ENCODE measurements at places on chromosomes 6 and 20.
A peak's percentile ranks its signal among the peaks of the same experiment; 100 is the strongest.

DNA sequence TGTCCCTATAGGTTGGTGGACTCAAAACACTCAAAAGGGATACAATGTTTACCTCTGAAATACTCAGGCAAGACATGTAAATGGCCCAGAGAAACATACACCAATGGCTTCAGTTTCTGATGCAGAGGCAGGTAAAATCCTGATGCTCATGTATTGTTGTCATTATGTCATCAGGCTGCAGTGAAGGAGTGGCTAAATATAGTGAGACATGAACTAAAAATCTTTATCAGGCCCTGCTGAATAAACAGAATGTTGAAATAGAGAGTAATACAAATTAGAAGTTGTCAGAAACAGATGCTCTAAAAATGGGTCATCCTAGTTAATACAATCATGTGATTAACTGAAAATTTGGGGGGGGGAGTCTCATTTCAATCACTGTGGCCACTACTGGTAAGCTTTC is 20.4 kb downstream of the PTPRK start:
- no peak for DNase-seq

- DNase-seq = peak; percentile 33
Observed at GRCh38 chr6:134111062-134111677, 58.7 kb upstream of the SLC2A12 start.

GRCh38 chr20:44720997-44721784 is 6.0 kb downstream of the CCN5 start:
- DNase-seq = no peak

- DNase-seq = no peak
Observed at GRCh38 chr6:35453236-35453635, 1.1 kb downstream of the FANCE start.

- DNase-seq = no peak
Observed at GRCh38 chr6:31225735-31226134, 46.2 kb downstream of the HLA-C start.

GRCh38 chr6:128731249-128732165 is 151.4 kb upstream of the LAMA2 start:
- DNase-seq = no peak

DNA sequence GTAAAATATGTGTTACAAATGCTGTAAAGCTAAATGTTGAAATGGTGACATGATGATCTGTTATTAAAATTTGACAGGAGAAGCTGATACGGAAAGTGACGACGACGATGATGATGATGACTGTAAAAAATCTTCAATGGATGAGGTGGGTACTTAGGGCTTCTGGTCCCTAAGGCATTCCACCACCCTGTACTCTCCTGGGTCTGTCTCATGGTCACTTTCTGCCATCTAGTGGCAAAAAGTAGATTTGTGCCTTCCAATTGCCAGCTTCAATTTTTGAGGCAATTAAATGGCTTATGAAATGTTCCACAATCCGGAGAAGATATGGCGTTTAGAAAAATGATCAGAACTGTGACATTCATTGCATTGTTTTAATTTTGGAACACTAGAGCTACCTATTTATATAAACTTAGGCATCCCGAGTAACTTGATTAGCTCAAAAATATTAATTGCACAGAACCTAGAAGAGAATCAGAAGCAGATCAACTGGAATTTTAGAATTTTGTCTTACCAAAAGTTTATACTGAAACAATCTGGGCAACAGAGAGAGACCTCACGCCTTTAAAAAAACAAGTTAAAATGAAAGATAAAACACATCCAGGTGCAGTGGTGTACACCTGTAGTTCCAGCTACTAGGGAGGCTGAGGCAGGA is 346.5 kb upstream of the PLCB4 start:
- peak; percentile 5 for DNase-seq
